ENCODE measurements at places on chromosomes 6 and 20.
A peak's percentile ranks its signal among the peaks of the same experiment; 100 is the strongest.

DNA sequence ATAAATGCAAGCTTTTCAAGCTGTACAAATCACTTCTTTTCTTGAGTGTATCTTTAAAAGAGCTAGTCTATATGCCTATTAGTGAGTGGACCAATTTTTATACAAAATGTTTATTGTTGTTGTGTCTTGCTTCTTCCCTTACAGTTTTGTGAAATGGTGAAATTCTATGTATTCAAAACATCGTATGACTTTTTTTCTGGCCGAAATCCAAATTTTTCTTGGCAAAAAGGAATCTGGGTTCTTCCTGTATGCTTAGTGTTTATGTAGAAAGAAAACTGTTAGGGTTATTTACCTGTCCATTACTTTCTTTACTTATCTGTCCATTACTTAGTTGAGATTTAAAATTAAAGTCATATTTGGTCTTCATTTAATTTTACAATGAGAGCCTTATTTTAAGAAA lies 153.9 kb downstream of the MMS22L start:
- no peak for DNase-seq

GRCh38 chr6:56314683-56315523 lies 67.5 kb upstream of the COL21A1 start:
- DNase-seq = no peak

GRCh38 chr6:5068153-5068751 lies 16.9 kb upstream of the PPP1R3G start:
- DNase-seq = no peak

DNA sequence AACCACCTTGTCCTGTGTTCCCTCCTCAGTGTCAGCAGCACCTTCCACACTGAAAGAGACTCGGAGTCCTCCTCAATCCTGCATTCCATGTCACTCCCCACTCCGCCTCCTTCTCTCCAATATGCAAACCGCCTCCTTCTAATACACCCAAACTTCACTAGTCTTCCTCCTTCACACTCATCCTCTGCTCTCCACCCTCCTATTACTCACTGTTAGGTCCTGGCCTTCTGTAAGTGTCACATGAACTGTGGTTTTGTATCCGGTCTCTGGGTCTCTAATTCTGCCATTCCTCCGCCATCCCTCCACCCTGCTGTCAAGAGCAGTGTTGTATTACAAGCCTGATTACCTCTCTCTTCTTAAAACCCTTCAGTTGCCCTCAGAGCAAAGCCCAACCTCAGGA lies 200.5 kb upstream of the CDYL start:
- DNase-seq = no peak

GRCh38 chr20:58851221-58851968 lies 693 bp upstream of the GNAS-AS1 start:
- DNase-seq = no peak

DNA sequence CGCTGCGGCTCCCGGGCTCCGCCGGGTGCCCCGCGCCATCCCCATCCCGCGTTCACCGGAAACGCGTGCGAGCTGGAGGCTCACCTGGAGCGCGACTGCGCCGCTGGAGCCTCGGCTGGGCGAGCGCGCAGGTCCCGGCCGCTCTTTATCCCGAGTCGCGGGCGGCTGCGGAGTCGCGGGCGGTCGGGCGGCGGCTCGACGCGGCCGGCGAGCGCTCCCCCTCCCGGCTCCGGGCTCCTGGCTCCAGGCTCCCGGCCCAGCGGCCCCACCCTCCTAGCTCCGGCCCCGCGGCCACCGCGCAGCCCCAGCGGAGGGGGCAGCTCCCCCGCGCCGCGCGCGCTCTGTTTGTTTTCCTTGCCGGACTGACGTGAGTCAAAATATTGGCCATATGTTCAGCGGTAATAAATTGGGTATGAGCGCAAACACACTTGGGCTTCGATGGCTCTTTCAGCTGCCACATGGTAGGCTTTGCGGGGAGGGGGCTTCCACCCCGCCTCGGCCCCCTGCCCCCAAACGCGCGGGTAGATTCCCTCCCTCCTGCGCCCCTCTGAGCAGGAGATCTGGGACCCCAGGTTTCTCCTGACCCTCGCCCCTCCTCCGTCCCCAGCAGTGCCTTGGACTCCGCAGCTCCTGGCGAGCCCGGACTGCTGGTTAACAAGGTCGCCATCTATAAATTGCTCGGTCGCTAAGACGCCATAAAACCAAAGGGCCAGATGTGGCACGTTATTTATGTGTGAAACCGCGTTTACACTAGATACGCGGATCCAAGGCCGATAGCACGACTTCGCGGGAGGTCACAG lies 8.8 kb upstream of the NKX2-2 start:
- DNase-seq = peak; percentile 55

DNA sequence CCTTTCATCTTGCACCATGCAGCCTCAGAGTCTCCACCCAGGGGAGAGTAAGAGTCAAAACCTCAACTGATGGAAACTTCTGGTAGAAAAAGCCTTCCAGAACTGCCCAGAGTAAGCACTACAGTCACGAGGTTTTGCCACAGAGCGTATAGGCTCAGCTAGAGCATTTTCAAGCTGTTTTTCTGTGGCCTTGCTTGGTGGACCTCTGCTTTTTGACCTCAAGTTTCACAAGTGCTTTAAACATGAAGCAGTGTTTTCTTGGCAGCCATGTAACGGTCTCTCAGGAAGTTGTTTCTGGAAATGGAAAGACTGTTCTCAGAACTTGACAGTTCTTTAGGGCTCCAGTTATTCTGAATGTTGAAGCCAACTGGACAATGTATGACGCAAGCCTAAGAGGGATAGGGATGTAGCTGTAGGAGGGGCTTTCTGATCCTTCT lies 146.5 kb downstream of the ZDHHC14 start:
- no peak for DNase-seq

GRCh38 chr6:6885521-6886170 lies 222.1 kb upstream of the RREB1 start:
- no peak for DNase-seq

- DNase-seq = no peak
Measured at GRCh38 chr20:38985603-38986170, 23.5 kb downstream of the DHX35 start.

- DNase-seq = no peak
Measured at GRCh38 chr20:16189371-16189770, 383.9 kb downstream of the KIF16B start.

DNA sequence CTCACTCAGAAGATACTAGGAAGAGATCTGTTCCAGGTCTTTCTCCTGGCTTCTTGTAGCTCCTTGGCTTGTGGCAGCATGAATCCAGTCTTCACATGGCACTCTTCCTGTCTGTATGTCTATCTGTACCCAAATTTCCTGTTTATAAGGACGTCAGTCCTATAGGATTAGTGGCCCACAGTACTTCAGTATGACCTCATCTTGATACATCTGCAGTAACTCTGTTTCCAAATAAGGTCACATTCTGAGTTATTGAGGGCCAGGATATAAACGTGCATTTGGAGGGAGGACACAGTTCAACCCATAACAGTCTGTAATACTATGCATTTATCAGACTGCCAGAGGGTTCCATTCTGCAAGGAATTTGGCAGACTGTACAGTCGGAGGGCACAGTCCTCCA lies 57.6 kb upstream of the DYNLRB1 start:
- no peak for DNase-seq

DNA sequence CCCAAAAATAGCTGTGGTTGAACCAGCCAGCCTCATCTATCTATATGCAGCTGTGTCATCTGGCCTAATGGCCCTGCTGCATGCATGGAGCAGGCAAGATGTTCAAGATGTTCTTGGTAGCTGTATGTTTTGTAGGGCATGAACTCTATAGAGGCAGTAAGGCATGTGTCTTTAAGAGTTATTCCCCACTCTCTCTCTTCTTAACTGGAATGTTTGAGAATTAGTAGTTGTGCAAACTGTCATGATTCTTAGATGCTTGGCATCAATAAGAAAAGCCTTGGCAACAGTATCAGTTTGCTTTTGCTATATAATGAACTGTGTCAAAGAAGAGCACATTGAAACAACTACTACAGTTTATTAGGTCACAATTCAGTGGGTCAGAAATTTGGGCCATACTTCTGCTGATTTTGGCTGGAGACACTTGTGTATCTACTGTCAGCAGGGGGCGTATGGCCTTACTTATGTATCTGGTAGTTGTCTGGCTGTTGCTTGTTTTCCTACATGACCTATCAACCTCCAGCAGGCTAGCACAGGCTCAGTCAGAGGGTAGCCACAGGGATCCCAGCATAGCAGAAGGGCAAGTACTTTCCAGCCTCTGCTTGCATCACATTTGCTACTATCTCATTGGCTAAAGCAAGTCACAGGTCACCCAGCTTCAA lies 56.1 kb upstream of the LAMP5 start:
- DNase-seq = no peak

DNA sequence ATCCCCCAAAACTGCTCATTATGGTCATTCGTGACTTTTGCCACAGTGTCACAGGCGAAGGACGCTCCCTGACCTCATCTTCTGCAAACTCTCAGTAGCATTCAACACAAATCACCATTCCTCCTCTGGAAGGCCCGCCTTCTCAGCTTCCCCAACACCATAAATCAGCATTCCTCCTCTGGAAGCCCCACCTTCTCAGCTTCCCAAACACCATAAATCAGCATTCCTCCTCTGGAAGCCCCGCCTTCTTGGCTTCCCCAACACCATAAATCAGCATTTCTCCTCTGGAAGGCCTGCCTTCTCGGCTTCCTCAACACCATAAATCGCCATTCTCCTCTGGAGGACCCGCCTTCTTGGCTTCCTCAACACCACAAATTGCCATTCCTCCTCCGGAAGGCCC lies 288.0 kb upstream of the AGPAT4 start:
- DNase-seq = no peak

DNA sequence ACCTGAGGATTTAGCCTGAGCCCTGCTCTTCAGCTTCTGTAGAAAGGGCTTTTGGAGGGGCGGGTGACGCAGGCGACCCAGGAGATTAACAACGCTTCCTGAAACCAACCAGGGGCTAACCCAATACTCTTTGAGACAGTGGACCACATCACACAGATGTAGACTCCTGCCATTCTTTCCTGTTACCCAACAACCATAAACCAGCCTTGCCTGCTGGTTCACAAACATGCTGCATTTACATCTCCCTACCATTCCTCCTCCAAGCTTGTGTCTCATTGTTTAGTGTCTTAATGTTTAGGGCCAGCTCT lies 28.3 kb downstream of the PPP1R16B start:
- no peak for DNase-seq

DNA sequence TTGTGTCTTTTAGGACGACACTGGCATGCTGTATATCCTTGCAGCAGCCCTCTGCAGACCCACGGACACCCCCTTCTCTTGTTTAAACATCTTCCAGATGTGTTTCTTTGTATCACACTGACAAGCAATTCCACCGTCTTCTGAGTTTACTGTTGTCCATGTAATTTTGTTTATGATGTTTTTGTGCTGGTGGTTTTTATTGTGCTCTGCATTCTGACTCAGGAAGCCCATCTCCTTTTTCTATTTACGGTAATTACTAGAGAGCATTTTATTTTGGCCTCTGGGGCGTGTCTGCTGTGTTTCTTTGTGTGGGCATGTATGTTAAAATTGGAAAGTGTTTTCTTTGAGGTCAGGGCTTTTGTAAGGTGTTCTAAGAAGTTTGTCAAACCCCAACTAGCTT lies 111.9 kb downstream of the JARID2 start:
- DNase-seq = no peak

DNA sequence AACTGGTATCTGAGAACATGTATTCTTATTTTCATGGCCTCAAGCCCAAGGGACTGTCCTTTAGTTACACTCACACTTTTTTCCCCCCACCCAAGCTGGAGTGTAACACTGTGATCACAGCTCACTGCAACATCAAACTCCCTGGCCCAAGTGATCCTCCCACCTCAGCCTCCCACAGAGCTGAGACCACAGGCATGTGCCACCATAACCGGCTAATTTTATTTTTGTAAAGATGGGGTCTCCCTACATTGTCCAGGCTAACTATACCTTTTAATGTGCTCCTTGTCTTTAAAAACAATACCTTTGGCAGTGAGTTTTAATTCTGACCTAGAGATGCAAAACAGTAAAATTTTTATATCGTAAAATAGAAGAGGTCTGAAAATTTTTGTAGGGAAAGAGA lies 48.2 kb upstream of the FAM83C start:
- no peak for DNase-seq

- DNase-seq = no peak
Measured at GRCh38 chr20:9349249-9349648, 165.1 kb upstream of the LAMP5 start.

DNA sequence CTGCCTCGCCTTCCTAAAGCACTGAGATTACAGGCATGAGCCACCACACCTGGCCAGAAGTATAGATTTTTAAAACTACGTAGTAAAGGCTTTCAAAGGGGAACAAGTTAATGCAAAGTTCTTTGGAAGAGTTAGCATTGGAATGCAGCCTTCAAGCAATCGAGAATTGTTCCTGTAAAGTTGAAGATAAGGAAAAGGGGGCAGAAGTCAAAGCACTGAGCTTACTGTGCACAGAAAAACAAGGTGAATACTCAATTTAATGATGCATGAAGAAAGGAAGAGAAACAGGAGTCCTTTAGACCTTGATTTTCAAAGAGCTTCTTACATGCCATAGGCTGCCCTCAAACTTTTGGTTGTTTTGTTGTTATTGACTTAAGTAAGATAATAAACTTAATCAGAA lies 29.1 kb upstream of the LGSN start:
- no peak for DNase-seq

GRCh38 chr6:1952740-1953360 lies 292.6 kb downstream of the GMDS start:
- DNase-seq = no peak

DNA sequence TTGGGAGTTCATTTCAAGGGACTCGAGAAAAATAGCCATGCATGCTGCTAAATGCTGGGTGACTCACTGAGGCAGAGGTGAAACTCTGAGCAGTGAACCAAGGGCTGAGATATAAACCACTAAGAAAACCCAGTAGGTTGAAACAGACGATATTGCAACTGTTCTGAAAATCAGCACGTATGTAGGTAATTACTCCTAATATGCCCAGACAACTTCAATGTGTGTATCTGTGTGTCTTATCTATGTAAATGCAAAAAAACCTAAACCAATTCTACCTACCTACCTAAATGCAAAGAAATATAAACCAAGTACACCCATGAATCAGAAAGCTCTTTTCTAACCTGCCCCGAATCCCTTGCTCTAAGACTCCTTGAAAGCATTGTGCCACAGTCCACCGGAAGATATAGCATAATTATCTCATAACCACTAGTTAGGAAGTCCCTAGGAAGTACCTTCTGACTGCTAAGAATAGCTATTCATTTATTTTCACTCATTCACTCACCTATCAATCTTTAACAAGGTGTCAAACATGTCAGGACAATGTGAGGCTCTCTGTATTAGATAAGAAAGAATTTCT lies 458.7 kb upstream of the RUNX2 start:
- no peak for DNase-seq

DNA sequence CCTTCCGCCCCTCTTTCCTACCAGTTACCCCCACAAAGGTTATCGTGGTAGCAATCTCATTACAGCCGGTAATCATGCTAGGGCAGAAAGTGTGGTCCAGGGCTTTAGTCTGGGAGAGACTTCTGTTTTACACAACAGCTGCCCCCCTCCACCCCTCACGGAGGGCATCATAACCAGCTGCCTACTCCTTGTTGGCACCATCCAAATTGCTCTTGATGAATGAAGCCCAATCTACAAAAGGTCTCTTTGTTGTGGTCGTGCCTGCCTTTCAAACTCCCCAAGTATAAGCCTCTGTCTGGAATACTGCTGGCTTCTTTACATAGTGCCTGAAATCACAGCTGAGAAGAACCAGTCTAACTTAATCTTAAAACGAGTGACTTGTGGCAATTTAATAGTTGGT lies 157.9 kb downstream of the INSM1 start:
- peak; percentile 22 for DNase-seq

GRCh38 chr6:68895929-68896328 lies 260.8 kb downstream of the ADGRB3 start:
- no peak for DNase-seq
